Activated effector memory CD4-positive, alpha-beta T cell treated with anti-CD3 and anti-CD28 coated beads, Interleukin-2, amount 50 U/mL, for 16 hours (primary cell): ENCODE measurements at places on chromosomes 3 and 15.

DNA sequence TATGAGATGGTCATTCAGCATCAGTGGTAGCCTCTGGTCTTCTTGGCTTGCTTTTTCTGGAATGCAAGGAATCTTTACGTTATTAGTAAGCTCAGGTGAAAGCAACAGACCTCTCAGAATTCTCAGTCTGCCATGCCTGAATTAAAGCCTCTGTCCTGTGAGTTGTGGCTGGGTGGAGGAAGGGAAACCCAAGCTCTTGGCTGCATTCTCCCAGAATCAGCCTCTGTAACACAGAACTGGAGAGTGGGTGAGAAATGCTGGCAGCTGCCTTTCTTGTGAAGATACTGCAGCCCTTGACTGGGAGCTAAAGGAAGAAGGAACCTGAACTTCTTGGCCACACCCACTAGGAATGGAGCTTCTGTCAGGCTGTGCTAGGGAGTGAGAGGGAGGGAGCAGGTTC, 505.8 kb downstream of the EPHA3 start:
- no peak for DNase-seq

GRCh38 chr15:63022663-63023062, 19.9 kb upstream of the TPM1 start:
- DNase-seq: no peak

DNA sequence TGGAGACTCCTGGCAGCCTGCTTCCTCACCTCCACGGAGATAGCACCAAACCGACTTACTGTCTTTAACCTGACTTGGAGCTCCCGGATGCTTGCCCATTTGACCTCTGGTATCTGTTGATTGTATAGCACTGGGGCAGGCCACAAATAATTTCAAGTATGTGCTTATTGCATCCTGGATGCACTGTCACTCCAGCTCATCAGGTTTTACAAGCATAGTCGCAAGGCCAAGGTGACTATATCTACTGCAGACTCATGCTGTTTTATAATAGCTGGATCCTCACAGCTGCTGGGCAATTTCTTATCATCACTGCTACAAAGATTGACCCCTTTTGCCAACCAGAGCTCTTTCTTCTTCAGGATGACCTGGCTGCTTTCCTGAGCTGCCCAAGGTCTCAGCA, 45.6 kb downstream of the PEX5L start:
- DNase-seq: no peak

GRCh38 chr3:68893600-68894239, 38.6 kb downstream of the TAFA4 start:
- no peak for DNase-seq

DNA sequence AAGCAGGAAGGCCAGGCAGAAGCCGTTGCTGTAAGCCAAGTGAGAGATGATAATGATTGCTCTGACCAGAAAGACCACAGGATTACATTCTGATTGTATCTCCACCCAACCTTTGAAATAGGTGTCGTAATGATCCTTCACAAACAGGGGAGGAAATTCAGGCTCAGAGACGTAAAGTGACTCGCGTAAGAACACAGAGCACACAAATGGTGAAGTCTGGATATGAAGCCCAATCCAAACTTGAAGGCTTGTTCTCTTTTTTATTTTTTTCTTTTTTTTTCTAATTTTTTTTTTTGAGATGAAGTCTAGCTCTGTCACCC, 25.3 kb upstream of the PIAS1 start:
- no peak for DNase-seq
